ENCODE measurements at places on chromosomes 1 and 21. TPM values are rescaled to one million over a fixed set of nuclear protein-coding genes. Genes with fewer than 3 reads are reported as not detected.

- no peak for DNase-seq
These were observed 89.3 kb upstream of the EDEM3 start for GRCh38 chr1:184843732-184844495.

- peak; percentile 42 for DNase-seq
These were observed 37.7 kb downstream of the SYF2 start for GRCh38 chr1:25194572-25195020.

DNA sequence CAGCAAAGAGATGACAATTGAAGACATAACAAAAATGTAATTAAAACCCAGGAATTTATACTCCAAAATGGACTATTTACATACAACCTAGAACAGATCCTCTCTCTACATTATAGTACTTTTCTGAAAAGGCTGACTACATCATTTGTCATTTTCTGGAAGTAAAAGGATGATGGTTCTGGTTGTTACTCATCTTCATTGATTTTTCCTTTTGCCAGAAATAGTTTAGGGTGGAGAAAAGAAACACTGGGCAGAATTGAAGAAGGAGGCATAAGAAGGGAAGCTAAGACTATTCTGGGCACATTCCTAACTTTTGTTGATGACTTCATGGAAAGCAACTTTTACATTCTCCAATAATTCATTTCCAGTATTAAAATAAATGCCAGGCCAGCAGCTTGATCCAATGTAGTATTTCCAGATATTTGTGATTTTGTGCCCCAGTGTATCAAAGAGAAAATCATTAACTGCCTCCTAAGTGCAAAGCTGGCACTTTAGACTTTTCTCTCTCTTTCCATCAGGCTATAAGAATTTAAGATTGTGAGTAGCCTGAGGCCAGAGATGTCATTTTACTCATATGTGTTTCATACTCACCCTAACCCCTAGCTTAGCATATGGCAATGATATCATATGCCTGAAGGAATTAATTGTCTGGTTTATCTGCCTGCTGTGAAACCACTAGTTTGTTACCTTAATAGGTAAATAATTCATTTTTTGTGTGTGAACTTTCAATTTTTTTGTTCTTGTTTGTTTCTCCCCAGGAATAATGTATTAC is 369.5 kb upstream of the LYPLAL1 start:
- DNase-seq, result no peak

DNA sequence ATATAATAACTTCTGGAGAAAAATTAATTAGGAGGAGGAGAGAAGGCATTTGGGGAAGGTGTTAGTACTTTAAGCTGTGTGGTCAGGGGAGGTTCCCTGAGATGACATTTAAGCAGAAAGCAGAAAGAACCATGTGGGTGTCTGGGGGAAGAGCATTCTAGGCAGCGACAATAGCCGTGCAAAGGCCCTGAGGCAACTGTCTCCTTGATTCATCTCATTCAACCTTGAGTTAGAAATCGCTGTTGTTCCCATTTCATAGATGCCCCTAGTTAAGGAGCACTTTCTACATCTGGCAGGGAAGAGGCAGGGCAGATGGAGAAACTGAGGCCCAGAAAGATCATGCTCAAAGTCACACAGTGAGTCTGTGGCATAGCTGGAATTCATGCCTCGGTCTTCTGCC is 108.6 kb upstream of the RUNX3 start:
- no peak for DNase-seq

GRCh38 chr1:238892612-238893011 is 493.8 kb upstream of the CHRM3 start:
- no peak for DNase-seq

DNA sequence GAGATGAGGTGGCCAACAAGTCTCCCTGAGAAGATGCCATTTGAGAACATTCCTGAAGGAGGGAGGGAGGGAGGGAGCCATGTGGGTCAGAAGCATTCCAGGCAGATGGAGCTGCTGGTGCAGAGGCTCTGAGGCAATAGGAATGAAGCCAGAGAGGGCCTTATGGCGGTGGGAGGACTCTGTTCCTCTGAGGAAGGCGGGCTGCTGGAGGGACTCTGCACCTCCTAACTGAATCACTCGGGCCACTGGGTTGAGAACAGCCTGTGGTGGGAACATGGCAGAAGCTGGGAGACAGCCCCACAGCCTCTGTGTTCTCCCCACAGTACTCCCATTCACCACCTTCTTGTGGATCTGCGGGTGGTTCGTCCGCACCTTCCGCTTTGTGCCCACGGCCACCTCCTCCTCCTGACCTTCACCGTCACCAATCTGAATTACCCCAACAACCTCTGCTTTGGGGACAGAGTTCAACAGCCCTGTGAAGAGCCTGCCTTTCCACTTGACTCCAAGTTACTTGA is 2.4 kb upstream of the TMEM125 start:
- no peak for DNase-seq

The RGS7 gene
- 1.6 TPM for total RNA-seq

All from H7 (cell line).